Activated naive CD8-positive, alpha-beta T cell treated with anti-CD3 and anti-CD28 coated beads for 36 hours (primary cell): ENCODE measurements at places on chromosomes 6 and 20.

DNA sequence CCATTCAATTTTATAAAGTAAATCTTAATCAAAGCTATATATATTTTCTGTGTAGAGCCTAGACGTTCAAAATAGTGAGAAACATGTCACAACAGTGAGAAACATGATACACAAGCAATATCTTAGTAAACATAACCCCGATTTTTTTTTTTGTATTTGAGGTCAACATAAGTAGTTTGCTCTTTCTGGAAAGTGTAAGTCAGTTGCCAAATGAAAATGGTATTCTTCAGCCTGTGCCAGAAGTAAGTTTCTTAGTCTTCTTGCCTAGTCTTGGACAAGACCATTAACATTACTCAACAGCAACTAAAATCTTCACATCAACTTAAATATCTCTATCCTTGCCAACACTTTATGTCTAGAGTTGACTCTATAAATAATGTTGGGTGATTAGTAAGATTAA, 59.7 kb downstream of the METTL24 start:
- DNase-seq: no peak

GRCh38 chr6:142879076-142879475, 65.9 kb downstream of the HIVEP2 start:
- DNase-seq: no peak

- DNase-seq: no peak
Observed at GRCh38 chr20:19976595-19977372, 40.4 kb upstream of the NAA20 start.

- DNase-seq: no peak
Observed at GRCh38 chr20:46243707-46244628, 64.3 kb downstream of the CDH22 start.
